ENCODE measurements at places on chromosomes 13 and 19. TPM values are rescaled to one million over a fixed set of nuclear protein-coding genes. Genes with fewer than 3 reads are reported as not detected.

The KPNA3 gene
- 27.3 TPM for total RNA-seq

The WDR18 gene
- total RNA-seq, result 52.6 TPM

The ANKLE1 gene
- total RNA-seq, result 1.6 TPM

- H3K36me3 ChIP-seq, result peaks cover 74% of the 10 kb centered on the region
- DNase-seq, result no peak
- H3K27ac ChIP-seq, result peak overlapping the region; percentile 76
- peaks cover 17% of the 10 kb centered on the region for H3K4me1 ChIP-seq
- no peaks in the 10 kb centered on the region for H3K27me3 ChIP-seq
- no peak overlapping the region for H3K4me3 ChIP-seq
These were observed 36.4 kb downstream of the EPS15L1 start for GRCh38 chr19:16435238-16435917.

- no peak overlapping the region for H3K4me3 ChIP-seq
- DNase-seq, result no peak
- no peaks in the 10 kb centered on the region for H3K36me3 ChIP-seq
- no peaks in the 10 kb centered on the region for H3K27me3 ChIP-seq
- H3K4me1 ChIP-seq, result peaks cover 3% of the 10 kb centered on the region
These were observed 18.4 kb upstream of the RNASEH2B start for GRCh38 chr13:50891206-50891605.

DNA sequence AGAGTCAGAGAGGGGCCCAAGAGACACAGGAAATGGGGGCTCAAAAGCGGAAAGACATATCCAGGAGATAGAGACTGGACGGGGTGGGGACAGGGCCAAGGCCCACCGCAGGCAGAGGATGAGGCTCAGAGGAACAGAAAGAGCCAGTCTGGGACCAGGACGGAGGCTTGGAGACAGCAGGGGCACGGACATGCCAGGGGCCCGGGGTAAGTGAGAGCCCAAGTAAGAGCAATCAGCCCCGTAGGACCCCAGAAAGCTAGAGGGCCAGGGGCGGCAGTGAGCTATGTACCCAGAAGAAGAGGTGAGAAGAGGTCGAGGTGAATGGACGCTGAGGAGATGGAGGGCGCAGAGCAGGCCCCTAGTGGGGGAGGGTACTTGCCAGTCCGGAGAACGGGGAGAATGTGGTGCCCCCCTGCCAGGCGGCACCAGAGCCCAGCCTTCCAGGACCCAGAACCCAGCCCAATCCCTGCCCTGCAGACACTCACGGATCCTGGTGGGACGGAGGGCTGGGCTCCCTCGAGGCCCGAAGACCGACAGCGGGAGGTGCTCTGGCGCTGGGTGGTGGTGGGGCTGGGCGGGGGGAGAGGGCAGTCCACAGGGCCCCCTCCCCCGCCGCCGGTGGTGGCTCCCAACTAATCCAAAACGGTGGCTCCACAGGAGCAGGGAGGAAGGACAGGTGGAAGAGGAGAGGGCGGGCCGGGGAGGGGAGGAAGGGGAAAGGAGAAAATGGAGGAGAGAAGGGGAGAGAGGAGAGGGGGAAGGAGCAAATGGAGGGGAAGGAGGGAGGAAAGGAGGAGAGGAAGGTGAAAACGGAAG lies 1.0 kb downstream of the GRIK5 start:
- no peak overlapping the region for H3K27ac ChIP-seq
- H3K27me3 ChIP-seq, result peaks cover 56% of the 10 kb centered on the region
- no peaks in the 10 kb centered on the region for H3K4me1 ChIP-seq
- no peaks in the 10 kb centered on the region for H3K36me3 ChIP-seq

DNA sequence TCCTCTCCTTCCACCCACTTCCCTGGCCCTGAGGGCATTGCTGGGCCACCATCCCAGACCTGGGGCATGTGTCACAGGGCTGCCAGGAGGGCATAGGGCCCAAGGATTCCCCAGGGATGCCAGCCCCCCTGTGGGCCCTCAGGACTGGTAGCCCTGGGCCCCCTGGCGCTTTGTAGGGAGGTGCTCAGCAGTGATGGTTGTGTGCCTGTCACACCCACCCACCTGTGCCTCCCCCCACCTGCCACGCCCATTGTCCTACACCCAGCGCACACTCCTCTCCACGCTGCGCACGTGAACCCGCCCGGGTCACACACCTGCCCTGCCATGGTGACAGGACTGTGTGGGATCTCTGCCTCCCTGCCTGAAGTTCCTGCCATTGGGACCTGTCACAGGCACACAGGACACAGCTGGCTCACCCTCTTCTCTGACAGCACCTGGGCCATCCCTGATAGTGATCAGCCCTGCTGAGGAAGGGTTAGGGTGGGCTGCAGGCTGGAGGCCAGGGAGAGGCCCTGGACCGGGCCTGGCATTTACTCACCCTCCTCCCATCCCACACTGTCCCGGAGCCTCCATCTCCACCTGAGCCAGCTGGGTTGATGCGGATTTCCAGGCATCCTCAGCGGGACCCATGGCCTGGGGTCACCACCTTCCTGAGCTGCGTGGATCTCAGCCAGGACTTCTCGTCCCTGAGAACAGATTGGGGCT lies 23.9 kb downstream of the WTIP start:
- peaks cover 15% of the 10 kb centered on the region for H3K4me1 ChIP-seq
- H3K27me3 ChIP-seq, result no peaks in the 10 kb centered on the region
- peak; percentile 52 for DNase-seq
- no peak overlapping the region for H3K27ac ChIP-seq

DNA sequence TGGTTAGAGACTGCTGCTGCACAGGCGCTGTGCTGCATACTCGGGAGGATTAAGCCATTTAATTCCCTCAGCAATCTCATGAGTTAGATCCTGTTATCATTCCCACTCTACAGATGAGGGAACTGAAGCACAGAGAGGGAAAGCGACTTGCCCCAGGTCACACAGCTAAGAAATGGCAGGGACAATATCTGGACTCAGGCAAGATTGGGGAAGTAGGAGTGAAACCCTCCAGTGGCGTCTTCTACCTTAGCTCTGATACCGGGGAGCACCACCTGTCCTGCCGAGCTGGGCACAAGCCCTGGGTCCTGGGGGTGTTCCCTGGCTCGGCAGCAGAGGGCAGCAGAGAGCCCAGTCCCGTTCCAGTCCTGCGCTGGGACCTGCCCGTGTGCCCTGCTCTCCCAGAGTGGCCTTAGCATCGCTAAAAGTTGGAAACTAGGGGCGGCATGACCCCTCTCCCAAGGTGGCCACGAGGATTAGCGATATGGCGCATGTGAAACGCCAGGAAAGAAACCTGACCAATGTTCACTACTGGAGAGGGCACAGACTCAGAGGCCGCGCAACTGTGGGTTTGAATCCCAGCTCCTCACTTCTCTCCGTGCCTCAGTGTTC lies 20.5 kb downstream of the CYTH2 start:
- no peaks in the 10 kb centered on the region for H3K36me3 ChIP-seq
- H3K4me1 ChIP-seq, result peaks cover 62% of the 10 kb centered on the region
- DNase-seq, result no peak
- H3K27ac ChIP-seq, result no peak overlapping the region
- no peak overlapping the region for H3K4me3 ChIP-seq

DNA sequence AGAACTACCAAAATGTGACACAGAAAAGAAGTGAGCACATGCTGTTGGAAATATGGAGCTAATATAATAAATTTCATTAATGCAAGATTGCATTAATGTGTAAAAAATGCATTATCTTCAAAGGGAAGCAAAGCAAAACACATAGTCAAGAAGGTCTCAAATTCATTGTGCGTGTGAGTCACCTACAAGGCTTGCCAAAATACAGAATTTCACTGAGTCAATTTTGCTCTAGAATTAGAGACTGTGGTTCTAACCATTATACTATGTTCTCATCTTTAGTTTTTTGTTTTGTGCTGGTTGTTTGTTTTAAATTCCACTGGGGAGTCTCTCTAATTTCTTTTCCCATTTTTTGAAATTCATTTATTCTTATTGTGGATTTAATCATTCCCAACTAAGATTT lies 149.8 kb upstream of the SLITRK1 start:
- H3K27ac ChIP-seq, result no peak overlapping the region
- no peak for DNase-seq
- no peaks in the 10 kb centered on the region for H3K36me3 ChIP-seq
- no peaks in the 10 kb centered on the region for H3K27me3 ChIP-seq
- no peak overlapping the region for H3K4me3 ChIP-seq
- H3K4me1 ChIP-seq, result no peaks in the 10 kb centered on the region

All from suprapubic skin (tissue), 4 donors.